Activated T-helper 9 cell treated with anti-CD3 and anti-CD28 coated beads, Interleukin-2, amount 50 U/mL, for 16 hours (primary cell): ENCODE measurements at places on chromosomes 13 and 19.

- no peak for DNase-seq
Measured at GRCh38 chr19:12574036-12574435, 22.8 kb upstream of the ZNF564 start.

DNA sequence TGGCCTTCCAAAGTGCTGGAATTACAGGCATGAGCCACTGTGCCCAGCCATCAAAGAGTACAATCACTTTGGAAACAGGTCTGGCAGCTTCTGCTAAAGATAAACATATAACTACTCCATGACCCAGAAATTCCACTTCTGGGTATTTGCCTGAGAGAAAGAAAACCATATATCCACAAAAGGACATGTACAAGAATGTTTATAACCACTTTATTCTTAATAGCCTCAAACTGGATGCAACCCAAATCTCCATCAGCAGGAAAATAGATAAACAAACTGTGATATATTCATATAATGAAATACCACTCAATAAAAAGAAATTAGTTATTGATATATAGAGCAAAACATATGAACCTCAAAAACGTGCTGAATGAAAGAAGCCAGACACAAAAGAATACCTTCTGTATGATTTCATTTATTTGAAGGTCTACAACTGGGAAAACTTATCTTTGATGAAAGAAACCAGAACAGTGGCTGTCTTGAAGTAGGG, 40.5 kb downstream of the TEX26 start:
- no peak for DNase-seq

DNA sequence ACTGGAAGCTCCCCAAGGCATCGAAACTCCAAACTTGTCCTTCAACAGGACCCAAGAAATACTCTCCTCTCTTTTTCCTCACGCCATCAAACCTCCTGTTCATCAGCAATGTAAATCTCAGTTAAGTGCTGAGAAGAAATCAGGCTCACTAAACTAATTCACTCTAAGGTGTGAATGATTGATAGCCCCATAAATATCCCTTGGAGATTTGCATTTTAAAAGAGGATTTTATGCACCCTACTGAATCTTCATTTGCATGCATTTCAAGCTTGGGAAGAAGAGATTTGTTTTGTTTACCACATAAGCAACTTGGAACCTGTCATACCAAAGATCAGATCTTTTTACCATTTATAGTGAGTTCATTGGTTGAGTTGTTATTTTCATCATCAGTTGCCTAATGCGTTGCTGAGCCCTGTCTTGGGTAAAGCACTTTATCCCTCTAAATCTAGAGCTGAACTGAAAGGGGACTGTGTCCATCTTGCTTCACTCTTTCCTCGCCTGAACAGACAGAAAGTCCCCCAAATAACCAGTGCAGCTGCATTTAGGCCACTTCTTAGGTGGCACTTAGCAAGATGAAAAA, 40.2 kb upstream of the GSX1 start:
- DNase-seq = no peak

DNA sequence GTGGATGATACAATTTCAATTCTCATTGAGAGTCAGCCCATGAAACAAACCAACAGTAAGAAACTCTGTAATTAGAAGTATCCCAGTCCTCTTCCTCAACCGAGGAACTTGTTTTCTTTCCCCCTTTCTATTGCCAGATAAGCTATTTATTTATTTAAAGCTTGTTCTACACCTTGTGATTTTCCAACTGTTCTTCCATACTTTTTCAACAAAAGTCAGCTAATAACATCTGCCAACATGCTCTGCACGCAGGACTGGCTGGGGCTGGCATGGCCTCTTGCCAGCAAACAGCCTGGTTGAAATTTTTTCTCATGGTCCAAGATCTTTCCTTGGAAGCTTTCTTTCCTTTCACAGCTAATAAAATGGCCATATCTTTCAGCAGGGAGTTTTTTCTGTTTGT, 2.9 kb upstream of the IRS2 start:
- no peak for DNase-seq

DNA sequence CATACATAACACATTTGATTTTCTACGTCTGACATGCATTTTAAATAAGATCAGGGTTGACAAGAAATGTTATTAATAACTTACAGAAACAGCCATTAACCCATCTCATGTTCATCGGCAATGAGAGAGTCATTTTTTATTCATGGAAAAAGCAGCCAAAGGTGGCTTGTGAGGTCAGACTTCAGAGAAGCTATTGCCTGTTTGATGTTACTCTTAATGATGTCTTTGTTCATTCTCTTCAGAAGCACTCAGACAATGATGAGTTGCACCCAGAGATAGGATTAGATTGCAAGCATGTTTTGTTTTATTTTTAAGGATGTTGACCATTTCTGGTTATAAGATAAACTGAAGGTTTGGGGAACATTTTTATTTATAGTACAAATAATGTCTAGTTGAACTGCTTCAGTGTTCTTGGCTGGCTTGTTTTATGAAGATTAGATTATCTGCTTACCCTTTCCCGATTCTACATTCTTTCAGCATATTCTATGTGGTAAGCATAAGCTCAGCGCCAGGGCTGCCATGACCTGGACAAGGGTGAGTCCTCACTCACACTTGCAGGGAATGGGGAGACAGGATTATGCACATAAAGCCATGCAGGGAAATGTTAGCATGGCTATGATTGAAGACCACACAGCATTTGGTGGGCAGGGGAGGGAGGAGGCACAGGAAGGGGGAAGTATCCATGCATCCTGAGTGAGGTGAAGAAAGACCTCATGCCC, 288.1 kb downstream of the MTUS2 start:
- no peak for DNase-seq

DNA sequence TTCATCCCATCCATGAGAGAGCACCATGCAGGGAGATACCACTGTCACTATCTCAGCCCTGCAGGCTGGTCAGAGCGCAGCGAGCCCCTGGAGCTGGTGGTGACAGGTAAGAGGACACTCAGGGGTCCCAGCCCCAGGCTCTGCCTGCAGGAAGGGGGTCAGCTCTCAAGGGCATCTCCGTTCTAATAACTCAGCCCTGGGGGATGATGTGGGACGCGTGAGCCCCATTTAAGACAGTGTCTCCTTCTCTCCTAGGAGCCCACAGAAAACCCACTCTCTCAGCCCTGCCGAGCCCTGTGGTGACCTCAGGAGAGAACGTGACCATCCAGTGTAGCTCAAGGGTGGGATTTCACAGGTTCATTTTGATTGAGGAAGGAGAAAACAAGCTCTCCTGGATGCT, 15.5 kb upstream of the KIR3DL3 start:
- DNase-seq = no peak

DNA sequence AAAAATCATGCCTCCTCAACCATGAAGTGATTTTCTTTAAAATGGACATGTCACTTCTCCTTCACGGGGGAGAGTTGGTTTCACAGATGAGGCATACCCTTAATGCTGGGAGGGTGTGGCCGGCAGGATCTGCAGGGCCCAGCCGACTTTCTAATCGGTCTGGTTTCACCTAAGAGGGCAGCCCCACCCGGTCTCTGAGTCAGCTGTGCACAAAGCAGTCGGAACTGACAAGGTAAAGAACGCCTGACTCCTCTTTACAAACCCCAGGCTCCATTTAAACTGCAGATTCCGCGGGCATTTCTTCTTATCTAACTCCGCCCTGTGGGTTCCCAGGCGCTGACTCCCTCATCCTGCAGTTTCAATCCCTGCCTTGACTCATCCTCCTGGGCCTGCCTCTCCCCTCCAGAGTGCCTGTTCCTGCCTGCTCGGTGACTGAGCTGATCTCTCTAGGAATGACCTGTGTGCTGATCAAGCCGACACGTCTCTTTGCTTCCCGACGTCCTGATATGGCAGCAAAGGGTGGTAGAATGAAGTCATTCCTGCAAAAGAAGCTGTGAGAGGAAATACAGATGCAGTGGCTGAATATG, 63.4 kb downstream of the EFNB2 start:
- no peak for DNase-seq

DNA sequence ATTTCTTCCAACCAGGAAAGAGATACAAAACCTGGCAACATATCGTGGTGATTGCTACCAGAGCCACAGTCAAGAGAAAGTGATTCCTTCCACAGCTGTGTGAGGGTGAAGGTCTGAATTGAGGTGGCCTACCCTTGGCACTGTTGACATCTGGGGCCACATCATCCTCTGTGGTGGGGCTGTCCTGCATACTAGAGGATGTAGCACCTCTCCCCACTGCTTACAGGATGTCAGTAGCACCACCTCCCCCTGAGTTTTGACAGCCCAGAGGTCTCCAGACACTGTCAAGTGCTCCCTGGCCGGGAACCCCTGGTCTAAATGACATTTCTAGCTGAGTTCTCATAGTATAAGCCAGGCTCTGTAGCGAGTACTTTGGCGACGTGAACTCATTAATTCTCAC, 15.5 kb downstream of the PTGER1 start:
- no peak for DNase-seq

DNA sequence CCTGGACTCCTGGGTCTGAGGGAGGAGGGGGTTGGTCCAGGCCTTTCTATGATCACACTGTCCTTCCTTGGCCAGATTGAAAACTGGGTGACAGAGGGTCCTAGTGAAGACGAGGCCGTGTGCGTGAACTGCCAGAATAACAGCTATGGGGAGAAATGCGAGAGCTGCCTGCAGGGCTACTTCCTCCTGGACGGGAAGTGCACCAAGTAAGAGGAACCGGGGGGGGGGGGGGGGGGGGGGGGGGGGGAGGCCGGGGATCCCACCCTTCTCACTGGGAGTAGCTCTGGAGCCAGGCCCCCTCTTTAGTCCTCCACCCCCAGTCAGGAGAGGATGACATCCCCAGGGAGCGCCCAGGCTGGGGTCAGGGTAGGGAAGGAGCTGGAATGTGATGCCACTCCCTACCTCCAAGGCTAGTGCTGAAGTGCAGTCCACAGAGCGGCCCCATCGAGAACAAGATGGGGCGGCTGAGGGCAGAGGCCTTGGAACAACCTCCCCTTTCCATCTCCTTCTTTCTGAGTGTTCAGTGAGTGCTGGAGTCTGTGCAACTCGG, 19.4 kb downstream of the CNFN start:
- no peak for DNase-seq

GRCh38 chr13:99971576-99972189, at the start of gene ZIC5:
TSS of gene ZIC5 (minus strand) at chr13:99971767. CDS start at chr13:99971603, 164 bp downstream.
- no peak for DNase-seq

GRCh38 chr19:41967054-41967783, 8.1 kb upstream of the RABAC1 start:
- no peak for DNase-seq

GRCh38 chr13:92224052-92224821, 825.8 kb downstream of the GPC5 start:
- no peak for DNase-seq

GRCh38 chr19:1796395-1797142, 15.5 kb downstream of the ATP8B3 start:
- DNase-seq = no peak

GRCh38 chr19:8352134-8352827, 9.2 kb upstream of the KANK3 start:
- no peak for DNase-seq

DNA sequence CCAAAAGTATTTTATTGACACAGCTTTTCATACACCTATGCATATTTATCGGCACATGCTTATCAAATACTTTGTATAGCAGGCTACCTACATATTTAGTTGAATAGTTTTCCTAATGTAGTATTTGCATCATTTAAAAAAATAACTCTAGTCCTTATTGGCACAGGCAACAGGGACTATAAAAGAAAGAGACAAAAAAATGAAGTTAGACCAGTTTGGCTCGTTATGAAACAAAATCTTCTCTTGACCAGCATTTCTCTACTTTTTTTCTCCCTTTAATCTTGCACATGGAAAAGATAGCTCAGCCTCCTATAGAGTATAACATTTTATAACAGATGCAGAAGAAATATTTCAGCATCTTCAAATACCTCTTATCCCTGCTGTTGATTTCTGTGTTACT, 794.8 kb upstream of the MIR17HG start:
- DNase-seq = no peak

DNA sequence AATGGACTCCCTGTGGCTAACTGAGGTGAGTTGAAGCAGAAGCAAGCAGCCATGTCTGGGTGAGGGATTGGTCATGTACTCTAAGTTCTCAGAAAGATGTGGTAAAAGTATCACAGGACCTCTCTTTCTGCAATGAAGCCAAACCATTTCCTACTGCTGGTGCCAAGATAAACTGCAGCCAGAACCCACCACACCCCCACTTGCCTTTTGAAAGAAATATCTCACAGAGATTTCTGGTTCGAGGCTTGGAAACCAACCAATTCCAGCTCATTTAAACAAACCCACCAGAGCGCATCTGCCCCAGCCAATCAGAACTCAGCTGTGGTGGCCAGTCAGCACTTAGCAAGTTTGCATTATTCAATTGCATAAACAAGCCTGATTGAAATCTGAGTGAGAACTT, 204.5 kb upstream of the ATXN8OS start:
- DNase-seq = no peak

DNA sequence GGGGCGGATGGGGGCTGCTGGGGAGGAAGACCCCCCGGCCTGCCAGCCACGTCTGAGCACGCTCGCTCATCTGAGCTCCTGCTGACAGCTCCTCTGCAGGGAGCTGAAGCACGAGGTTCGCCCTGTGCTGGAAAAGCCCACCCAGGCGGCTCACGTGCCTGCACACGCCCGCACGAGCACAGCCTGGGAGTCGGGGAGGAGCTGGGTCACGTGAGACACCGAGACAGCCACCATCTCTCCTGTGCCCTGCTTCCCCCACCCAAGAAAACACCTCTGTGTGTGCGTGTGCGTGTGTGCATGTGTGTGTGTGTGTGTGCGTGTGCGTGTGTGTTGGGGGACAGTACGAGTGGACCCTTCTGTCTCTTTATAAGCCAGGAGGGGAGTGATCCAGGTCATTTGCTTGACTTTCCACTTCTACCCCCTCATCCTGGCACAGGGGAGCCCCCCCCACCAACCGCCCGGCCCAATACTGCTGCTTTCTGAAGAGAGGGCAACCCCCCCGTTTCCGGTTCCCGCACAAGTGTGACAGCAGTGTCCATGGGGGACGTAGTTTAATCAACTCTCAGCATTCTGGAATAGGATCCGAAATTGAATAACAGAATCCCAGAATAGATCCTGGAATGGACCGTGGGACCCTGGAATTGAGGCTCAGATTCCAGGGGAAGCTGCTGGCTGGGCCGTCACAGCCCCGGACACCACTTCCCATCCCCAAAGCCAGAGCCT, 42.5 kb downstream of the CELF5 start:
- DNase-seq = no peak

DNA sequence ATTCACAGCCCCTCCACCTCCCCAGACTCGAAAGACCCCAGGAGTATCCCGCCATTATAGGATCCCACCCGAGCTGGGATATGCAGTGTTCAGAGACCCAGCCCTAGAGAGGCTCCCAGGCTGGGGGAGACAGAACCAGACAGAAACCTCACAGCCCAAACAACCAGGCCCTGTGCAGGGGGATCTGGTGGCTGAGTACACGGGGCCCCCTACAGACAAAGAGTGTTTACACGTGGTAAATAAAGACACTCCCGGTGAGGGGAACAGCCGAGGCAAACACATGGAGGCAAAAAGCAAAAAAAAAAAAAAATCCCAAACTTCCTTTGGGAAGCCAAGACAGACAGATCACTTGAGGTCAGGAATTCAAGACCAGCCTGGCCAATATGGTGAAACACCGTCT, 25.1 kb downstream of the TINCR start:
- no peak for DNase-seq

DNA sequence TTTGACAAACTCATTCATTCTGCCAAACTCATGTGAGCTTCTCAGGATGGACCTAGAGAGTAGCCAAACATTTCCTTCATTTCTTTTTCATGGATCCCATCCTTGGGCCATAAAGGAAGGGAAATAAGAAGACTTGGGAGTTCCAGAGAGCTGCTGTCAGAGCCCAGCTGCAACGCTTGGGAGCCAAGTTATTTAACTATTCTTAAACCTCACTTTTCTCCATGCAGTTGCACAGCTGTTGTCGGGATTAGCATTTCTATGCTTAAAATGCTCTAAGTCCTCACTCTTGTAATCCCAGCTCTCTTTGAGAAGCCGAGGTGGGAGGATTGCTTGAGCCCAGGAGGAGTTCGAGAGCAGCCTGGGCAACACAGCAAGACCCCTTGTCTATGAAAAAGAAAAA, 11.7 kb upstream of the CASP14 start:
- DNase-seq = no peak
